IPS DF 19.7 (cell line): ENCODE measurements at places on chromosomes 3 and 15.

GRCh38 chr3:52086976-52087663 lies 30.7 kb upstream of the DUSP7 start:
- no peak for DNase-seq

DNA sequence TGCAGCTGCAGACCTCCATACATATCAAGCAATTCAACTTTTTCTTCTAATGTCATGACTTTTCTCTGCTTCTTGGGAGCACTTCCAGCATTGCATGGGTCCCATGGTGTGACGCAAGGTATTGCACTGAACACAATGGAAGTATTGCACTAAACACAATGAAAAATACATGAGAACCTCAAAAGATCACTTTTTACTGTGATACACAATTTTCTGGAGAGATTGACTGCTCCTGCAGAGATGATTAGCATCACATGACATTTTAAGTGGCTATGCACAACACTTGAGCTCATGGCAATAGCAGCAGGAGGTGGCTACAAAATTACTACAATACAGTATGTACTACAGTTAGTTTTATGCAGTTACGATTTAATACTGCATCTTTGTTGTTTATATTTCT lies 113.5 kb upstream of the BHLHE40 start:
- DNase-seq = no peak

DNA sequence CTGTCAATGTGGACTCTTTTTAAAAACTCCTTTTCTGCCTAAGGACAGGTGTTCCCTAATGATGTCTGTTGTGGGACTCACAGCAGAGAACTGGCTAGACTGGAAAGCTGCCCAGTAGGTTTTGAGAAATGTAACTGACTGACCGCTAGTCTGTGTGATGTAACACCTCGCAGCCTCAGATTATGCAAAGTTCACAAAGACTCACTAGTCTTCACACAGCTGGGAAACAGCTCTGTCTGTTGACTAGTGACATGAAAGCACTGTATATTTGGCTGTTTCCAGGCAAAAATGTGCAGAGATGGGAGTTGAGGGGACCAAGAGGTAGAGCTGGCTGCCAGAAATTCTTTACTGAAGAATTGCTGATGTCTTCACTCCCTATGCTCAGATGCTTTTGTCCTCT lies 10.3 kb downstream of the PDZRN3 start:
- DNase-seq = no peak

- no peak for DNase-seq
These were observed 43.8 kb downstream of the SPSB4 start for GRCh38 chr3:141094790-141095545.

GRCh38 chr15:48693484-48693883 lies 48.0 kb upstream of the FBN1 start:
- no peak for DNase-seq

- DNase-seq = no peak
These were observed 34.6 kb downstream of the MCTP2 start for GRCh38 chr15:94265982-94266381.

DNA sequence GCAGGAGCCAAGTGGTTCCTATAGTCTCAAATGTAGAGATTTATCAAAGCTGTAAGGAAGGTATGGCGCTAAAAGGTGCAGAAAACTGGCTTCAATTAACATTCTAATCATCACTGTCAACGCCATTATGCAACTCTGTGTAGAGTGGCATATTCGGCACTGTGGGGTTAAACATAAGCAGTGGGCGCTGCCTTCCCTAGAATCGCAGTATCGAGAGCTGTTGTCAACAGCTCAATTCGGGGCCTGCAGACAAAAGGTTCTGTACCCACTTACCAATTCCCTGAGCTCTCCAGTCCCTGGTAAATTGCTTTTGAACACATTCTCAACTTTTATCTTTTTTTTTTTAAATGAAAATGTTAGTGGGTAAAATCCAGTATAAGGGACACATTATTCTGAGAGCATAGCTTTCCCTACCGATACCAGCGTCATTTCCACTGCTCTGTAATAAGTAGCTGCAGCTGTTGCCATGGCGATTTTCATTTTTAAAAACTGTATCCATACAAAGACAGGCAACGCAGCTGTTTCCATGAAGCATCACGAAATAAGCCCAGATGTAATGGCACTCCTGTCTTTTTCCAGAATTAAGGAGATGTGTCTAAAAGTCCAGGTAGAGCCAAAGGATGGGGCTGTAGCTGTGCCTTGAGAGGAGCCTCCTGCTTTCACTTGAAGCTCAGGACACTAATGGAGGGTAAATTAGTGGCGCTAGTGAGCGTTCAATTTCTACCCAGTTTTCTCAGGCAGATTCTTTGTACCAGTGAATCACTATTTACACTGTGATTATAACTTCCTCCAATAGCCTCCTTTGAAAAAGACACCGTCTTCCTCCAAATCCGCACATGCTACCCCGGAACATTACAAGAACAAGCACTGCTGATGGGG lies 250.3 kb downstream of the SLC9A9 start:
- no peak for DNase-seq

DNA sequence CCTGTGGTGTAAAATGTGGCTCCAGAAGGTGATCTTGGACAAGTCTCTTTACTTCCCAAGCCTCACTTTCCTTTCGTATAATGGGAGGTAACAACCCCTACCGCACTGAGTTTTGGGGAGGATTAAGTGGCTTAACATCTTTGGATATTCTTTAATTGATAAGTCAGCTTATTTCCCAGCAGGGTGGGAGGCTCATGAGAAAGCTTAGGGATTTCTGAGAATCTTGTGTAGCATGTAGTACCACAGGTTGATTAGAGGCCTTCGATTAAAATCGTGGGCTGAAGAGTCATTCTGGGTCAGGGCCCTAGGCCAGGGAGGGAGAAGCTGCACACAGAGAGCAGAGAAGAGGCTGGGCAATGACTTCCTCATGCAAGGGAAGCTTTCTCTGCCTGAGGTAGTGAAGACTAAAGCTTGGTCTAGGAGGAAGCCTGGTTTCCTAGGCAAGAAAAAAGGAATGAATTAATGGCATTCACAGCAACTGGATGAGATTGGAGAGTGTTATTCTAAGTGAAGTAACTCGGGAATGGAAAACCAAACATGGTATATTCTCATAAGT lies 1.5 kb upstream of the NMNAT3 start:
- DNase-seq = no peak

GRCh38 chr15:29765898-29766527 lies 56.3 kb downstream of the TJP1 start:
- DNase-seq = no peak

GRCh38 chr15:101543431-101543830 lies 53.9 kb upstream of the PCSK6 start:
- DNase-seq = no peak

DNA sequence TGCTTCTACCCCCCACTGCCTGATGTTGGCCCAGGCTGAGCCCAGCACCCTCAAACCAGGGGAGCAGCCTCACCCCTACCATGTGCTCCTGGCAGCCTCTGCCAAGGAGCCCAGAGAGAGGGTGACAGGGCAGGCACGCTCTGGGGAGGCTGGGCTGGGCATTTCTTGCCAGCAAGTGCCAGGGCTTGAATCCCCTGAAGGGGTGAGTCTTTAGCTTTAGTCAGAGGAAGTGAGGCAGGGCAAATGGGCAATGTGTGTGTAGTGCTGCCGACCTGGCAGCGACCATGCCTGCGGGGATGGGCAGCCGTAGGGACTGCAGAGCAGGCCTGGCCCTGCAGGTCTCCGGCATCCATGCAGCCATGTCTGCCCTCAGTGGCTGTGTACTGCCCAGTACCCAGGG lies 18.1 kb downstream of the DUSP7 start:
- no peak for DNase-seq

DNA sequence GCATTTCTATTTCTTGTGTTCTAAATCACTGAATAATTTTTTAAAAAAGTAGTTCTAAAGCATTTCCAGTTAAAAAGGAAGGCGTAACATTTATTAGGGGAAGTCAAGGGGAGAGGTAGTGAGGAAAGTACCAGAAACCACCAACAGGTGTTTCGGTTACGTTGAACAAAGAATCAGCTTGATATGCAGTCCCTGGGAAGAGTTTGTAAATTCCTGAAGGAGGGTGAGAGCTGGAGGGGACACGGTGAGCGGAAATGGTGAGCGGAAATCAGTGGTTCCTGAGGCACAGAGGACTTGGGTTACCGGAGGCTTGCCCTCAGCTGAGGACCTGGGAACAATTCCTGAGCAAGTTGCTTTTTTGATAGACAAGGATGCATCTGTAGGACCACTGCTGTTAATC lies 17.8 kb downstream of the MAP2K1 start:
- DNase-seq = peak; percentile 87

- no peak for DNase-seq
These were observed 901.7 kb downstream of the NTRK3 start for GRCh38 chr15:87354661-87355410.

- no peak for DNase-seq
These were observed 81.8 kb upstream of the MRPS22 start for GRCh38 chr3:139261754-139262586.

DNA sequence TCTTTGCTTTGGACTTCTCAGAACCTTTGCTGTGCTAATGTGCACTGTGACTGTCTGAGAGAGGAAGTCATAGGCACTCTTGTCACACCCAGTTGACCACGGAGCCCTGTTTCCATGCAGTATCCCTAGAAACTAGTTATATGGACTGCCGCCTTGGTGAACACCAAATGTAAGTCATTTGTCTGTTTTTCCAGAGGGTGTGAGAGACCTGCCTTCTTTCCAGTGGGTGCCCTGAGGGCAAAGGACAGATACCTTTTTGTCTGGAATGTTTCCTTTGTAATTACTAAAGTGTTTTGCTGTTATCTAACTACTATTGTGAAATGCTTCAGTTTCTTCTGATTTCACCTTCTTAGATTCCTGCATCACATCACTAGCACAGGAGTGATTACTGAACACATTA lies 91.8 kb downstream of the LARS2 start:
- DNase-seq = no peak

- DNase-seq = no peak
These were observed 218.3 kb downstream of the CTNNB1 start for GRCh38 chr3:41417574-41417973.

DNA sequence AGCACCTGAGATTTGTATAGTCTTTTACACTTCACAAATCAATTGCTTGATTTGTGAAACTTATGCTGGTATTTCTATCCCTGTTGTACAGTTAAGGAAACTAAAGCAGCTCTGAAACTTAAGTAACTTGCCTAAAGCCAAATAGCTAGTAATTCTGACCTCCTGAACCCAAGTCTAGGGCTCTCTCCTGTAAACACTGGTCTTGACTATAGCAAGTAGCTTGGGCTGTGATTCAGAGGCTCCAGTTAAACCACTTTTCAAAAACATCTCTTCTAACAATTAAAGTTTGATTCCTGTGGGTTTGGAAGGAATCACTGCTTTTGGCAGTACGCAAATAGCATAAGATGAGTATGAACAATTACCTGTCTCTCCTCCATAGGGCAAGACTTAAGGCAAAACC lies 18.5 kb upstream of the CMTM8 start:
- DNase-seq = no peak

GRCh38 chr15:68821841-68822381 lies 1.2 kb upstream of the ANP32A start:
- DNase-seq = no peak

GRCh38 chr15:70293591-70294470 lies 196.1 kb upstream of the TLE3 start:
- DNase-seq = no peak

GRCh38 chr15:74787251-74788041 lies 5.6 kb downstream of the CSK start:
- DNase-seq = no peak

DNA sequence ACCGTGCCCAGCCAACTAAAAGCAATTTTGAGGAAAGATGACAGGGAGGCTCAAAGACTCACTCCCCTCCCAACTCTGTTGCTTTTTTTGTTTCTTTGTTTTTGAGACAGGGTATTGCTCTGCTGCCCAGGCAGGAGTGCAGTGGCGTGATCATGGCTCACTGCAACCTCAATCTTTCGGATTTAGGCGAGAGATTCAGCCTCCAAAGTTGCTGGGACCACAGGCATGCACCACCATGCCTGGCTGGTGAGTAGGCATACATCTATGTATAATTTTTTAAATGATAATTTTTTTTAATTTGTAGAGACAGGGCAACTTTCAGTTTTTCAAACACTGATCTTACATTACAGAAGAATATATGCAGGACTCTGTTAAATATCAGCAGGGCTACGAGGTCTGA lies 15.8 kb upstream of the THUMPD3 start:
- DNase-seq = no peak

DNA sequence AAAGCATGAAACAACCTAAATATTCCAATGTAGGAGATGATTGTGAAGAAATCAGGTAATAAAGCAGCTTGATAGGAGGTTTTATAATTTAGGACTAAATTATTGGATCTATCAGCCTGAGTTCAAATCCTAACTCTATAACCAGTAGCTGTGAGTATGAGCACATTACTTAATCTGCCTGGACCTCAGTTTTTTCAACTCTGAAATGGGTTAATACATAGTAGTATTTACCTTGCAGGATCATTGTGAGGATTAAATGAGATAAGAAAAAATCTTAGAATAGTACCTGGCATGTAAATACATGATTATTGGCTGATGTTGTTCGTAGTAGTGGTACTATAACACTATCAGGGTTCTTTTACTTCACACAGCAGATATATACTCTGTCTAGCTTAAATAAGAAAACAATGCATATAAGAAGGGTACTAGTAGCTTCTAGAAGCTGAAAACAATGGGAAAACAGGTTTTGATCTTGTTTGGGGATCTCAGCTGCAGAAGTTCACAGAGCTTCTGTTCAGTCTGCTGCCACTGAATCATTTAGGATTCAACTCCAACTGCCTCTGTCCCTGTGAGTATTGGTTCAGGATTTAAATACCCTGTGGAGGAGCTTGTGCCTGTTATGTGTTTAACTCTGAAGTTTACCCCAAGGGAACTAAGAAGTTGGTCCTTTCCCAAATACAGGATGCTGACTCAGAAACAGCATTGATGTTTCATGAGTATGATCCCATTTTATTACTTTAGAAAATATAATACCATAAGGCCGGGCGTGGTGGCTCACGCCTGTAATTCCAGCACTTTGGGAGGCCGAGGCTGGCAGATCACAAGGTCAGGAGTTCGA lies 34.2 kb downstream of the KAT2B start:
- DNase-seq = no peak

- no peak for DNase-seq
These were observed 47.5 kb downstream of the ALDH1L1 start for GRCh38 chr3:126132751-126133511.

GRCh38 chr15:48435321-48435720 lies 104.1 kb downstream of the DUT start:
- no peak for DNase-seq

GRCh38 chr3:189507856-189508255 lies 123.3 kb upstream of the TP63 start:
- DNase-seq = no peak

DNA sequence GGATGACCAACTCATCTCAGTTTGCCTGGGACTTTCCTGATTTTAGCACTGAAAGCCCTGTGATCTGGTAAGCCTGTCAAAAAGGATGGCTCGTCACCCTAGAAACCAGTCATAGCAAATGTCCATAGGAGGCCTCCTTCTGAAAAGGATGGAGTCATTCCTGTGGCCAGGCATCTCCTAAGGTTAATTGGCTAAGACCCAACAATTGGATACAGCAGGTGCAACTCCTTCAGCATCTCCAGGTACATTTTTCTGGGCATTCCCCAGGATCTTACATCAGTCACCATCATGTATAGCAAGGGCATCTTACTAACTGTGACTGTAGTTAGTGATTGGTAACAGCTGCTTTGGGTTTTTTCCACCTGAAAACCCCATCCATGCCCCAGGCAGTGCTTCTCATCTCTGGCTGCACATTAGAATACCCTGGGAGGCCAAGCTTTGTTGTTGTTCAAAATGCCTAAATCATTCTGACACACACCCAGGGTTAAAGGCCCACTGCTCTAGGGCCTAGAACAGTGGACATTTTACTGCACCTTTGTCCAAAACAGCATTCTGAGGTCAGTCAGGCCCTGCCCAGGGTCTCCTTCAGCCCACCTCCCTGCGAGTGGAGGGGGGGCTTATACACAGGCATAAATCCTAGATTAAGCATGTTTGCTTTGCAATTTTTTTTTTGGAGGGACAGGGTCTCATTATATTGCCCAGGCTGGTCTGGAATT lies 28.3 kb upstream of the GALNT15 start:
- no peak for DNase-seq
